ENCODE measurements at places on chromosomes 4 and X. TPM values are rescaled to one million over a fixed set of nuclear protein-coding genes. Genes with fewer than 3 reads are reported as not detected.

DNA sequence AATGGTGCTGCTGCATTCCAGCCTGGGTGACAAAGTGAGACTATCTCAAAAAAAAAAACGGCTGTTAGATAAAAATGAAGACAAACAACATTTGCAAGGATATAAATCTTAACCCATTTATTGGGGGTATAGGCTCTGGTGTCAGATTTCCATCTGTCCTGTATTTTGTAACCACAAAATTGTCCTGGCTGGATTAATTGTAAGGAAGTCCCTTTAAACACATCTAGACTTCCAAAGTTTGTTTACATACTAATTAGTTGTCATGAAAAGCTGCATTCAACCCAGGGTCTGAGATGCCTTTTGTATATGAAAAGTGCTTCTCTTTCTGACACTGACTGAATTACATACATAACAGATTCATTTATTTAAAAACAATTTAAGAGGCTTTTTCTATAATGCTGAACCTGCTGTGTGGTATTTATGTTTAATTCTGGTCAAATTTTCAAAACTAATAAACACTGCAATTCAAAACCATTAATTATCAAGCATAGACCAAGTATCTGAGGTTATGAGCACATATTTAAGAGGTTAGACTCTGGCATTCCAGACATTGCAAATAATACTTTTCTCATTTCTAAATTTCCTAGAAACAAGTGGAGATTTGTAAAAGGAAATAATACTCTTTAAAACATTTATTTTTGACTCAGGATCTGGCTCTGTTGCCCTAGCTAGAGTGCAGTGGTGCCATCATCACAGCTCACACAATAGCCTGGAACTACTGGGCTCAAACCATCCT, 17.5 kb upstream of the UGDH start:
- DNase-seq: no peak

DNA sequence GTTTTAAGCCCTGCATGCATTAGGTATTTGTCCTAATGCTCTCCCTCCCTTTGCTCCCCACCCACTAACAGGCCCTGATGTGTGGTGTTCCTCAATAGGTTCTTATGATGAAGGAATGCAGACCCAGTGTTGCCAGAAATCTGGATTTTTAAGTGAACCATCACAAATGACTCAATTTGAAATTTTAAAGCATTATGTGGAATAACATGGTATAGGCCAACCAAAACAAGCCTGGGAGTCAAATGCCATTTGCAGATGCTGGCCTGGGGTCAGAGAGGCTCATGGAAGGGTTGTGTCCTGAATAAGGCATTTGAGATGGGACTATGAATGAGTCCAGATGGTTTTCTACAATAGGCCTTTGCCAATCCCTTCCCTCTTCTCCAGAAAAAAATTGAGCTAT, 179.6 kb downstream of the SHROOM3 start:
- DNase-seq: no peak

Gene STEEP1
- total RNA-seq: 14.5 TPM

DNA sequence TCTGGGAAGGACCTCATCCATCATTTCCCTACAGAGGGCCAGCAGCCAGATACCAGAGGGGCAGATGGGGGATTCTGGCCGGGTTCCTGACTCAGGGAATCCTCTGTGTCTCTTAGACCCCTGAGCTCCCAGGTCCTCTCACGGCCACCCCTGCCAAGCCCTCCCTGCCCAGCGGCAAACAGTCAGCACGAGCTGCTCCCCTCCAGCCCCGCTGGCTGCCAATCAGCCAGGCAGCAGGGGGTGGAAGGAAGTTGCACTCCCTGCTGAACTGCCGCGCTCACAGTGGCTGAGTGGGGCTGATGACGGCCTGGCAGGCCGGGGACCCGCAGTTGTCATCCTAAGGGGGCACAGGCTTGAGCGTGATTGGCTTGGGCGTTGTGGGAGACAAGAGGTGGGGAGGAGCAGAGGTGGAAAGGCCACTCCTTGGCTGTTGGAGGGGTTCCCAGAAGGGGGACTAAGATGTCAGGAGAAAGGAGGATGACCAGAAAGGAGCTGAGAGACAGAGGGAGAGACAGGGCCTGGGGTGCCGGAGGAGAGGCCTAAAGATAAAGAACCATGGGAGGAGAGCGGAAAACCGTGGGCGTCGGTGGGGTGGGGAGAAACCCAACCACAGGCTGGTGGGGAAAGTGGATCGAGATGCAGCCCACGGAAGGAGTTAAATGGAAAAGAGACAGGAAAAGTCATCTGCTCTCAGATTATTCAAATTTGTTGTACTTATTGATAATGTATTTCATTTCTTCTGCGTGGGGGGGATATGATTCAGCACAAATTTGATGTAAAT, 4.4 kb upstream of the CCDC149 start:
- DNase-seq: no peak

Gene AWAT2
- not detected for total RNA-seq

DNA sequence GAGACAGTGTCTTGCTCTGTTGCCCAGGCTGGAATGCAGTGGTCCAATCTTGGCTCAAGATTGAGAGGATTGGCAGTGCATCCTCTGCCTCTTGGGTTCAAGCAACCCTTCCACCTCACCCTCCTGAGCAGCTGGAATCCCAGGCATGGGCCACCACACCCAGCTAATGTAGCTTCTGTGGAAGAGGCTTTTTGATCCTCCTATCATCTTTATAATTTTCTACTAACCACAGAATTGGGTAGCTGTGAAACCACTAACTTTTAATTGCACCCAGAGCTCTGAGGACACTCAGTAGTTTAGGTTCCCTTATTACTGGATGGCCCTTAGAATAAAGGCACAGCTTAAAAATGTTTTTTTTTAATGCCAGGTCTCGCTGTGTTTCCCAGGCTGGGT, 8.9 kb upstream of the AGA start:
- DNase-seq: no peak

GRCh38 chrX:47366041-47366722, 4.2 kb upstream of the ZNF157 start:
- peak; percentile 34 for DNase-seq

DNA sequence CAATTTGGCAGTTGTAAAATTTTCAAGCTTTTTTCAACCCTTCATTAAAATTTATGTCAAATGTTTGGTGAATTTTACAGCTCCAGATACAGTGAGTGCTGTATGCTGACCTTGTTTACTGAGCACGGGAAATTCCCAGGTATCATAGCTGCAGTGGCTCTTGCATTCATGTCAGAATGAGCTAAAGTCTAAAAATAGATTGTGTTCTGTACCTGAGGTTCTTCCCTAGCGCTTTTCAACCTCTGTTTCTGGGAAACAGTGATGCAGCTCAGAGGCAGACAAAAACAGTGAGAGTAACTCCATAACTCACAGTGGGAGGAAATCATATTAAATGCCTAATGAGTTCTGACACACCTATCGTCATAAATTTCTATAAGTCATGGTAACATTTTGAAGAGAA, 393.8 kb upstream of the GNPDA2 start:
- DNase-seq: no peak

GRCh38 chr4:111231281-111231680, 608.4 kb upstream of the PITX2 start:
- DNase-seq: no peak

DNA sequence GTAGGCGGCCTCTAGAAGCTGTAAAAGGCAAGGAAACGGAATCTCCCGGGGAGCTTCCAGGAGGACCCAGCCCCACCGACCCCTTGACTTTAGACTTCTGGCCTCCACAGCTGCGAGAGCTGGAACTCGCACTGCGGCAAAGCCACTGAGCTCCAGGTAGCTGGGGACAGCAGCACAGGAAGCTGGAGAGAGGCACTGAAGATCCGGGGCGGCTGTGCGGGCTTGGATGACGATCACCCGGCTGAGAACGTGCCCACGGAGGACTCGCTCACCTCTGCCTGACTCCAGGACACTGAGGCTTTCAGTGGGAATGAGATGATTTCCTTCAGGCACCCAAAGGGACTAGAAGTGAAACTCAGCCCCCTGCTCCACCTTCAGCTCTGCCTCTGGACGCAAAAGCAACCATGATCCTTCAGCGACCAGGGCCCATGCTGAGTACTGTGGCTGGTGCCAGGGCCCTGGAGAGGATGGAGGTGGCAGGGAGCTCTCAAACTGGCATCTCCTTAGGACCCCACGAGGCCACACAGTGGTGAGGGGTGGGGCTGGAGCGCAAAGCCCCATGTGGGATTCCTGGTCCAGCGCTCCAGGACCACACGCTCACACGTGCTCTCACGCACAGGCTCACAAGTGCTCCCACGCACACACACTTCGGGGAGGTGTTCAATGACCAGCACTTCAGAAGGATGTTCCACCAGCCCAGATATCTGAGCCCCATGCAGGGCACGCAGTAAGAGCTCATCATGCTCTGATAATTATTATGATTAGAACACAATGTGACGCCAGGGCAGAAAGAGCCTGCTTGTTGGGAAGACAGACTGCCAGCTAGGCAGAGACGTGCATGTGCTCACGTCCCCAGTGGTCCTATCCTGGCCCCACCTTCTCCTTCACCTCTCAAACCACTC, 47.2 kb downstream of the ADRA2C start:
- no peak for DNase-seq

Measured in kidney epithelial cell (primary cell).